Muscle of leg (tissue), 16 donors: ENCODE measurements at places on chromosomes 3 and 15. TPM values are rescaled to one million over a fixed set of nuclear protein-coding genes. Genes with fewer than 3 reads are reported as not detected.

GRCh38 chr3:10445561-10446175 lies 59.7 kb downstream of the ATP2B2 start:
- DNase-seq = no peak

GRCh38 chr3:153572654-153573053 lies 410.6 kb downstream of the RAP2B start:
- no peak for DNase-seq

DNA sequence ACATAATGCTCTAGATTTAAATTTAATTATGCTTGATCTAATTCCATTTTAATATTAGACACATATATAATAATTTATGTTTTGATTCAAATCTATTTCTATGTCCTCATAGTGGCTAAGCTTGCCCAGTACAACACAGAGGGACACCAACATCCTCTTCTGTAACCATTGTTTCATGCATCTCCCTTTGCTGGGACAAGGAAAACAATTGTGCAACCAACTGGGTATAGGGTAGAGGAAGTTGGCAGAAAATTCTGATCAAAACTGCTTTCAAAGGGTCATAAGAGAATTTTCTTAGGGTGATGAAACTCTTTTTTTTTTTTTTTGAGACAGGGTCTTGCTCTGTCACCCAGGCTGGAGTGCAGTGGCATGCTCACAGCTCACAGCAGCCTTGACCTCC lies 121.4 kb upstream of the SGO1 start:
- no peak for DNase-seq

DNA sequence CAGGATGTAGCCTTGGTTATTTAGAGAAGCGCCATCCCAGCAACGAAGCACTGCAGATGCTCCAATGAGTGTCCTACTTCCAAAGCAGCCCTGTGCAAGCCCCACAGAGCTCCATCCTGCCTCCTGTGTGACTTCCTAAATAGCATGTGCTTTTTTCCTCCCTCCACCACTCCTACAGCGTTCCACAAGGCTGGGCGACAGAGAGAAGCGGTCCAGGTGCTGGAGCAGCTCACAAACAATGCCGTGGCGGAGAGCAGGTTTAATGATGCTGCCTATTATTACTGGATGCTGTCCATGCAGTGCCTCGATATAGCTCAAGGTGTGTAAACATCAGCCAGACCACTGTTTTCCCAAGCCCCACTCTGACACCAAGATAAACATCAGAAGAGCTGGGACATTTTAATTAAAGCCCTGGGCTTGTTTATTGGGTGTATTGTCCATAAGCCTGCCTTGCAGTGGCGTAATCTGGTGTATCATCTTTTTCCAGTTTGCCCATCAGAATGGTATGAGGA lies 22.2 kb upstream of the RHO start:
- no peak for DNase-seq

DNA sequence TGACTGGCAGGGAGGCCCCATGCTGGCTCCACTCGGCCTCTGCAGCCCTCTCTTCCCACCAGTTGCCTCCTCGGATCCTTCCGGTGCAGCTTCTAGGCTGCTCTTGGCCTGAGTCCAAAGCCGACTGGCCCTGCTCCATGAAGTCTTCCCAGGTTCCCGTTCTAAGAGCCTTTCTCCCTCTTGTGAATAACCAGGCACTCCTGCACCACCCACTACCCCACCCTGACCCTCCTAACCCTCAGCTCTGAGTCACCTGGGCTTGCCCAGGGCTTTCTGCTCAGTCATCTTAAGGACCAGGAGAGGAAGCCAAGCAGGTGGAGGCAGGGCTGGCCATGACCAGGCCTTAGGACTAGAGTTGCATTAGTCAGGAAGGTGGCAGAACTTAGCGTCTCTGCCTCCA lies 28.1 kb upstream of the CNBP start:
- DNase-seq = peak; percentile 26

DNA sequence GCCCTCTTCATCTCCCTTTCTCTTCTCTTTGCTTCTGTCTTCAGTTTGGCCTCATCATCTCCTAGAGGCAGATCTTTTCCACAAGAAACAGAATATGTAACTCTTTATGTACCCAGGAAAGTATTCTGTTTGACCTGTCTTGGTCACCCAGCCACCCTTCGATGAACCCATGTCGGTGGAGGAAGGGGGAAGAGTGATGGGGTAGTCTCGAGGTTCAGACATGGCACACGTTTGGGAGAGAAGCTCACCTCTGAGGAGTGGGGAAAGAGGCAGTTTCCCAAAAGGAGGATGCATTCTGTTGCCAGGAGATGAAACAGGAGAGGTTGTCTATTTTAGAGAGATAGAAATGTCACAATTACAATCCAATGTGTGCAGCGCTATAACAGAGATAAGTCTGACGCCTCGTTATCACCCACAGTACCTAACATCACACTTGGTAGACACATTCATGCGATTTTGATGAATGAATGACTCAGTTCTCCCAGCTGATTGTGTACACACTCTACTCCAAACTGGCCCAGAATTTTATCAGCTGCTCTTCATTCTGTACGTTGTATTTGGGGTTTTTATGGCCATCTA lies 722 bp upstream of the CCDC50 start:
- DNase-seq = no peak

DNA sequence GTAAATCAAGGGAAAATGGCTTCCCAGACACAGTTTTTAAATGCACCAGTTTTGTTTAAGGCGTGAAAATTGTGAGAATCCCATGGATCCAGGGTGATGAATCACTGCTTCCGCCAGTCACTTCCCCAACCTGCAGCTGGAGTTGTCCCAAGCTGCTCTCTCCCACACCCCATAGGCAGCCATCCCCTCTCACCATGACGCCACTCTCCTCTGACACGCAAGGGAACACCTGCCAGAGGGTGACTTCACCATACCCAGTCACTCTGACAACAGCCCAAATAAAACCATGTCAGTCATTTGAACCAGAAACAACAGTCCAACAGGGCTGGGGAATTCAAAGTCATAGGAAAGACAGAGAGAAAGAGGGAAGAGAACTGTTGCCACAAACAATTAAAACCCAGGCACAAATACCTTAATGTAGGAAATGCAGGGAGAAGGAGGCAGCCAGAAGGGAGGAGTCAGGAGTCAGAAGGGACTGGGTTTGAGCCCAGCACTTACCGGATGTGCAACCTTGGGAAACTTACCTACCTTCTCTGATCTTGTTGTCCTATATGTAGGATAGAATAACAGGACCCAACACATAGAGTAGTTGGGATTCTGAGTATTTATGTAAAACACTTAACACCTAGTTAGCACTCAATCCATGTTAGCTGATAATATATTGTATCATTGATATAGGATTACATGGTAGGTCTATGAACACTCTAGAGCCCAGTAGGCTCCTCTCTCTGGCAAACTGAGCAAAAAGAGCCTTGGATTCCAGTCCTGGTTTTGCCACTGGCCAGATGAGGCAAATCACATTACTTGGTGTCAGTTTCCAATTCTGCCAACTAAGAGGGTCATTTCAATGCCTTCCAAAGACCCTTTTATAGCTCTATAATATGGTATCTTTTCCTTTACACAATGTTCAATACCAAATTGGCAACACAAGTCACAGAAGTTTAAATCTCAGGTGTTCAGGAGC lies 326.3 kb upstream of the ICE2 start:
- peak; percentile 73 for DNase-seq

DNA sequence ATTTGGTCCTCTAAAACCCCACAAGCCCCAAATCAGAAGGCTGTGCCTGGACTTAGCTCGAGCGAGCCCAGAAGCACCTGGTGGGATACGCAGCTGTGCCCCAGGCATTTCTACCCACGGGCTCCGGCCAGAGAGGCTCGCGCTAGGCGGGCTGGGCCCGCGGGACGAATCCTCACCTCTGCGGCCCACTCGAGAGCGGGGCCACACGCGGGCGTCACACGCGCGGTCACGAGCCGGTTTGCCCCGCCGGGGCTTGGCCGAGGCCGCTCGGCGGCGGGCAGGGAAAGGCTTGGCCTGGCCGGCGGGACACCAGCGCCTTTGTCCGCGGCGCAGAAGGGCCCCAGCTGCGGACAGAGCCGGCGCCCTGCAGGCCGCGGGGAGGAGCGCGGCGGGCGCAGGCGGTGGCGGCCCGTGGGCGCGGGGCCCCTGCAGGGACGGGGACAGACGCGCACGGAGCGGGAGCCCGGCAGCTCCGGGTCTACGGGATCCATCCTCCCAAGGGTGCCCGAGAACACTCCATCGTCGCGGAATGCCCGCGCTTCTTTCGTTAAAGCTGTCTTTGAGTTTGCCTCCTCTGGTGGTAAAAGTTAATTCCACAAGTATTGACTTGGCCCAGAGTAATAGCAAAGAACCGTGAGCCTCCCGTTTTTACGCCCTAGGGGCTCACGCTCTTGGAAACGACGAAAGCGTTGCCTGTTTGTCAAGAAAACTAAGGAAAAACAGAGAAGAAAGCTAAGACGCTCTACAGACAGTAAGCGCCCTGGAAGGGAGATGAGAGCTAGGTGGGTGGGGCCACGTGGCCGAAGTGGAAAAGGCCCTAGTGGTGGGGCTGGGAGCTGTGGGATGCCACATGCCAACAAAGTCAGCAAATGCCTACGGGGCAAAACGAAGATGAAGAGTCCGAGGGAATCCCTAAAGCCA lies 26.4 kb downstream of the TYRO3 start:
- peak; percentile 82 for DNase-seq

- peak; percentile 11 for DNase-seq
Measured at GRCh38 chr3:58084166-58084565, 75.9 kb downstream of the FLNB start.

GRCh38 chr15:62052713-62053112 lies 7.5 kb downstream of the VPS13C start:
- no peak for DNase-seq

DNA sequence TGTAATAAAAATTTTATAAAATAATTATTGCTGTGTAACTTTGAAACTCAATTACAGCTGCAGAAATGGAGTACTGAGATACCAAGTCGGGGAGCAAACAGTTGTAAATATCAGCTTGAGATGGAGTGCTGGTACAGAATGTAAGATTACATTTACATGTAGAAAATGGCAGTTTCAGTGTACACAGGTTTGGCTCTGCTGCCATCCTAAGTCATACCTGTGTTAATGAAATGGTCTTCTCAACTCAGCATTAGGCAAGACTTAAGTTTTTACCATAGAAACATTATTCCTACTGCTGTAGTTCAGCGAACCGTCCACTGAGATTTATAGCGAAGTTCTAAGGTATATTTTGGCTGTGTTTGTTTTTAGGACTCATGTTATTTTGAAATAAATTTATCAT lies 110.1 kb upstream of the TBL1XR1 start:
- peak; percentile 42 for DNase-seq

GRCh38 chr3:195236076-195236798 lies 34.7 kb downstream of the XXYLT1 start:
- DNase-seq = no peak

DNA sequence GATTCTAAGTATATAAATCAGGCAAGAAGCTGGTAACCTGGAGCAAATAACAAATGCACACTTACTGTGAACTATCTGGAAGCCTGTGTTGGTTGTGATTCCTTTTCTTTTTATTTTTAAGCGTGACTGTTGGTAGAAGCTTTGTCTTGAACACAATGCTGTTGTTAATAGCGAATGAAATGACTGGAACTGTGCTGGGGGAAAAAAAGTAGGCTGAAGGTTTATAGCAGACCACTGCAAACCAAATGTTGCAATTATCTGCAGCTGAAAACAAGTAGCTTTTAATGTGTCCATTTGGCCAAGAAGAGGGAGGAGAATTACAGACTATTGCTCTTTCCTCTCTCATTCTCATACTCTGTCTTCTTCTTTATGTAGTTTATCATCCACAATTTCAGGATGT lies 184.5 kb upstream of the DNAJC19 start:
- no peak for DNase-seq

DNA sequence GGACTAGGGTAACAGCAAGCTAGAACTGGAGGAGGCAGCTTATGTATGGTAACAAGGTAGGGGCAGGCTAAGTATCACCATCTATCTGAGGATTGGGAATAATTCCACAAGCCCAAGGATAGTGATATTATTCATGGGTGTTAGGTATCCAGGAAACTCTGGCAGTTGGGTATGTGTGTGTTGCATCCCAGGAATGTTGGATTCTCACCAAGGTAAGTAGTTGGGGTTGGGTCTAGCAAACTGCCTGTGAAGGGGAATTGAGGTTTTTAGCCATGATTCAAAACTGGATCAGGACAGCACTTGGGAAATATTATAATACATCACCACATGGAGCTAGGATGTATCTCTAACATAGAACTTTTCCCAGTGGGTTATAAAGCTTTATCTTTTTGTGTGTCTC lies 626.4 kb upstream of the GOLIM4 start:
- DNase-seq = no peak

- DNase-seq = no peak
Measured at GRCh38 chr3:13615019-13615528, 66.1 kb downstream of the FBLN2 start.

GRCh38 chr3:30970183-30970582 lies 75.7 kb upstream of the GADL1 start:
- no peak for DNase-seq

DNA sequence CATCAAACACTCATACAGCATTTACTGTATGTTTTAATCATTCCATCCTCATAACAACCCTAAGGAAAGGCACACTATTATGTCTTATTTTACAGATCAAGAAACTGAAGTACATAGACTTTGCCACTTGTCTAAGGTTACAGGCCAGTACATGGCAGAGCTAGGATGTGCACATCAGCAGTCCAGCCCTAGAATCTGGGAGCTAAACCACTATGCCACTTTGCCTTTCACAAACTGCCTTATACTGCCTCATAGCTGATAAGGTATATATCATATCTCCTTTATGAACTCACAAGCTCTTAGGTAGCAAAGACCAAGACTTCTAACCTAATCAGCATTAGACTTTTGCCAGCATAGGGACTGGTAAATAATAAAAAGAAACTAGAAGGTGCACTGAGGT lies 49.1 kb downstream of the MYO9A start:
- no peak for DNase-seq

DNA sequence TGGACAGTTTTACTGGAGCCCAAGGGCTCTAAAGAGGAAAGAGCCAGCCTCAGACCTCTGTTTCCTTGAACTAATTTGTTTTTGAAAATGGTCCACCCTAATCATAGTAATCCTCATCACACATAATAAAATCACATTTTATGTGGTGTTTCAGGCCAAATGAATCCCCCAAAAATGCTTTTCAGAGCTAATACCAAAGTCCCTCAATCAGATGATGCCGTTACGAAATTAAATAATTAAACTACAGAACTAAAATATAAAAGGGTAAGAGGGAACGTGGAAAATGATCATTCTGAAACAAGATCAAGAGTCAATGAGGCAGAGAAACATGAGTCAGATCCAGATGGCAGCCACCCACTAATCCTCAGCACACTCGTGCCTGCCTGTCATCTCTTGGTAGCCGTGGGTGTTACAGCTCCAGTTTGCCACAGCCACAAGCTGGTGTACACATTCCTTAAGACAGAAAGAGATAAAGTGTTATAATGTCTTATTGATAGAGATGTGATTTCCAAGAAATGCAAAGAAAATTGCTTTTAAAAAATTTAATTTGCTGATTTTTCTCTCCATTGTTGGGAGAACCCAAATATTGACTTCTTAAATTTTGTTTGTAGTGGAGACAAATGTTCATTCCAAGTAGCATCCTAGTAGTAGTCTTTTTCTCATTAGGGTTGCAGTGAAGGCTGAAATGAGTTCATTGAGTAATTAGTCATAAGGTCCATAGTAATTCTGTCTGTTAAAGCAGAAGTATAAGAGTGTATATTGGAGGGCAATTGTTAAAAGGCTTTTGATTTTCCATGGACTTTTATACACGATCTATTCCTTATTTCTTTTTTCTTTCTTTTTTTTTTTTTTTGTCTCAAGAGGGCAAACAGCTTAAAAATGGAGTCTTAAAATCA lies 104.2 kb downstream of the AGBL1 start:
- DNase-seq = peak; percentile 75

MST1R gene
- 5.0 TPM for polyA plus RNA-seq

DNAH12 gene
- 0.04 TPM for polyA plus RNA-seq

PTH1R gene
- polyA plus RNA-seq = 15.6 TPM
